Adrenal gland (tissue), 19 donors: ENCODE measurements at places on chromosomes 16 and 17. TPM values are rescaled to one million over a fixed set of nuclear protein-coding genes. Genes with fewer than 3 reads are reported as not detected.

Gene TBC1D26
- total RNA-seq, result not detected

Gene FSCN2
- total RNA-seq, result 1.0 TPM

DNA sequence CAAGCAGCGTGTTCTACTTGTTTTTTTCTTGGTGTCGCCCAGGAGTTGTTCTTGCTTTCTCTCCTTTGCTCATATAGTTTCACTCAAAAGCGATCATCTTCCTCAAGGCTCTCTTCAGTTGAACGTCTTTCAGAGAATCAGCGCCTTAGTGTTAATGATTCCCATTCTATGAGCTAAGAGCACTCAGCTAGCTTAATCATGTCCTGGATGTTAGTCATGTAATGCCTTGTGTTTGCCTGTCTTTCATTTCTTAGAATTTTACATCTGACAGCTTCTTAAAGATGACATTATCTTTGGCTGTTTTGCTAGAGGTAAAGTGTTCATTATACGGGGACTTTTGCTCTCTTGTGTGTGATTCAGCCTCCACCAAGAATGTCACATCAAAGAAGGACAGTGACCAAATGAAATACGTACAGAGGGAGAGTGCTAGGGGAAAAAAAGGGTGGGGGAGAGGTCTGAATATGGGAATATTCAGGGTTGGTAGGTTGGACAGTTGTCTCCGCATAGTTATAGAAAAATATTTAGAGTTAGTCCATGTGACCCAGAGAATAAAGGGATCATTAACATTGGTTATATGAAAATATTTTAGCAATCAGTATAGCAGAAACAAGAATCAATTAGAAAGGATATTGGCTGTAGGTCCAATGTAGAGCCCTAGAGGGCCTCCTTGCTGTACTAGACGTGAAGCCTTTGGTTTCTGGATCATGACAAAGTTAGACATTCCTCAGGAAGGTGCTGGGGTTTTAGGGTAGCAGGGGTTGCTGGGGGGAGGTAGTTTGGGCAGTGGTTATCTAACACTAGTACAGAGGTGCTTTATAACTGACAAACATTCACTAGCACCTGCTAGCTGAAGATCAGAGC is 31.9 kb upstream of the ANKFN1 start:
- no peak overlapping the region for H3K27ac ChIP-seq
- DNase-seq, result no peak
- no peaks in the 10 kb centered on the region for H3K27me3 ChIP-seq
- H3K4me3 ChIP-seq, result no peak overlapping the region

DNA sequence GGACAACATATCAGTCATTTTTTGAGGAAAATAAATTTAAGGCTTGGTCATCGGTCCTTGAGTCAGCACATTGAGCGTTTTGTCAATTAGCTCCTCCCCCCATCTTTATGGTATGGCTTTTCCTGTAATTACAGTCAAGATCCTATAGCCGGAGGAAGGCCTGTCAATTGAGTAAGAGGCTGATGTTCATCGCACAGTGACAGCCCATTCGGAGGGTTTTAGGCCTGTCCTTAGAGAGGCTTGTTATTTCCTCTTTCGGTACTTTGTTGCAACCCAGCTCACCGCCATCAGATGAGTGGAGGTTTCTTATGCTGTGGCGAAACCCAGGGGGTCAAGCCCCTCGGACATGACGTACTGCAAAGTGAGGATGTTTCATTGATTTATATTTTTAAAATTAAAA is 395.2 kb downstream of the WWOX start:
- H3K4me1 ChIP-seq, result no peaks in the 10 kb centered on the region
- no peaks in the 10 kb centered on the region for H3K27me3 ChIP-seq
- no peaks in the 10 kb centered on the region for H3K36me3 ChIP-seq
- H3K27ac ChIP-seq, result no peak overlapping the region

- H3K27me3 ChIP-seq, result no peaks in the 10 kb centered on the region
- no peak overlapping the region for H3K4me3 ChIP-seq
- no peaks in the 10 kb centered on the region for H3K36me3 ChIP-seq
- DNase-seq, result no peak
- peaks cover 12% of the 10 kb centered on the region for H3K4me1 ChIP-seq
Measured at GRCh38 chr17:42185621-42185930, 324 bp upstream of the HCRT start.

- H3K27me3 ChIP-seq, result no peaks in the 10 kb centered on the region
- H3K4me1 ChIP-seq, result peaks cover 35% of the 10 kb centered on the region
- DNase-seq, result no peak
- H3K36me3 ChIP-seq, result no peaks in the 10 kb centered on the region
- no peak overlapping the region for H3K27ac ChIP-seq
- no peak overlapping the region for H3K4me3 ChIP-seq
Measured at GRCh38 chr17:78124081-78124835, 4.3 kb downstream of the TMC6 start.
